H9 (cell line): ENCODE measurements at places on chromosomes 11 and 22.

- DNase-seq: no peak
Measured at GRCh38 chr11:57150454-57150917, 31.3 kb upstream of the LRRC55 start.

DNA sequence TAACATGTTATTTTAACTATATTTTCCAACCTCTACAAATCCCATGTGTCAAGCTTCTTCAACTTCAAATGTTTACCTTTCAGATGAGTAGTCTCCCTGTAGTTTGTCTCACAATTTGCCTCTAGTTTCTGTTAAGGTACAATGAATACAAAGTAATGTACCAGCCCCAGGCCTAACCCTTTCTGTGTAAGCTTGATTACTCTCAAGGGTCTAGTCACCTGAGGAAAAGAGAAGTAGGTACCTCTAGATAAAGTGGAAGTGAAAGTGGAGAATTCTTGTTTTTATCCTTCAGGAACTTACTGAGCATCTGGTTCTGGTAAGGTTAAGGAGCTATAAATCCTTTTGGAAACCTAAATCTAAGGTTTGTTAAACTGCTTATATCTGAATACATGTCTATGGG lies at the start of gene OR51A7:
TSS of gene OR51A7 (plus strand) at position 300 of the 400 bp plus-strand sequence. CDS start 3,587 bp downstream, outside the sequence.
- DNase-seq: no peak

DNA sequence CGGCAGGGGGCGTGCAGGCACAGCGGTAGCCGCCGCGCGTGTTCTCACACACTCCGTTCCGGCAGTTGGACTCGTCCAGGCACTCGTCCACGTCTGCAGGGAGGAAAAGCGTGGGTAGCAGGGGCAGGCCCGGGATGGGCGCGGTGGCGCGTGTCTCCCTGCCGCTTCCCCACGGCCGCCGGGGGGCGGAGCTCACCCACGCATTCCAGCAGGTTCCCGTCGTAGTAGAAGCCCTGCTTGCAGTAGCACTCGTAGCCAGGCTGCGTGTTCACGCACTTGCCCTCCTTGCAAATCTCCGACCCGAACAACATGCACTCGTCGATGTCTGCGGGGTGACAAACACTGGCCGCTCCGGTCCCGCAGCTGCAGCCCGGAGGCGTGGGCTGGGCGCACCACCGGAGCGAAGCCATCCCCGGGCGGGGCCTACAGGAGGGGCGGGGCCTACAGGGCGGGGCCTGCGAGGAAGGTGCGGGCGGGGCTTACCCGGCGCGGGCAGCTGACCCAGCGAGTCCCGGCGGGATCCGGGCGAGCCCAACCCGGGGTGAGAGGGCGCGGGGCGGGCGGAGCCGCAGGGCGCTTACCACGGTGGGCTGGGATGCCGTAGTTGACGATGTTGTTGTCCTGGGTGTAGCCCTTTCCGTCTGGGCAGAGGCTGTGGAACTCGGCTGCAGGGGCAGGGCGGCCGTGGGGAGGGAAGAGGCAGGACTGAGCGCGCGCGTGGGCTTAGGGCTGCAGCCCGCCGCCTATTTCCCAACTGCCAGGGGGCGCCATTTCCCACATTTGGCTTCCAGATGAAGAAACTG lies 15.6 kb downstream of the SCYL1 start:
- DNase-seq: peak; percentile 94

- no peak for DNase-seq
Measured at GRCh38 chr22:42138122-42138770, 7.6 kb upstream of the CYP2D6 start.

GRCh38 chr22:26463688-26464087 lies 19.9 kb downstream of the HPS4 start:
- DNase-seq: no peak

DNA sequence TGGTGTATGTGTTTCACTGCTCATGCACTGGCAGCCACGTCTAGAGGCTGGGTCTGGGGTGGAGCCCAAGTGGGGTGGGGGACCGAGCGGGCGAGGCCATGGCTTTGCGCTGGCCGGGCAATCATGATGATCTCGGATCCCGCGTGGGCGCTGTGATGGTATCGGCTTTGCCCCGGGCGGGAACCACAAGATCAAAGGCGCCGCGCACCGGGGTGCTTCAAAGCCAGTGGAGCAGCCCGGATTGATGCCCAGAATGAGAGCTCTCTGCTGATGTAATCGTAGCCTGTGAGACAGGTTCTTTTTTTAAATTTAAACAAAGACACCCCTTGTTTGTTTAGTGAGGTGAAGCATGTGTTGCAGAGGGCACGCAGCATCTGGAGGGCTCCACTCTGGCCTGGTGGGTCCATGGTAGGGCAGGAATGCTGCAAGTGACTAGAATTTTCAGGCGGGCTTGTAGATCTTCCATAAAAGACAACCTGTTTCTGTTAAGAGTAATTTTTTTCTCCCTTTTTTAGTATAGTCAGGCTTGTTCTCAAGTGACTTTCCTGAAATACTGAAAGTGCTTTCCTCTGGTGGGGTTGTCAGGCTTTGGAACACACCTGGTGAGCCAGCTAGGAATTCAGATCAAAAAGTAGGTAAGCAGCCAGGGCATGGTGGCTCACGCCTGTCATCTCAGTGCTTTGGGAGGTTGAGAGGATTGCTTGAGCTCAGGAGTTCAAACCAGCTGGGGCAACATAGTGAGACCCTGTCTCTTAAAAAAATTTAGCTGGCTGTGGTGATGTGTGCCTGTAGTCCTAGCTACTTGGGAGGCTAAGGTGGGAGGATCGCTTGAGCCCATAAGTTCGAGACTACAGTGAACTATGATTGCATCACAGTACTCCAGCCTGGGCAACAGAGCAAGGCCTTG lies 40.7 kb downstream of the ZNRF3 start:
- no peak for DNase-seq

GRCh38 chr22:27670701-27671412 lies 130.7 kb downstream of the MN1 start:
- DNase-seq: peak; percentile 87

GRCh38 chr11:1151366-1152315 lies 6.1 kb upstream of the MUC5AC start:
- DNase-seq: peak; percentile 24
